Naive thymus-derived CD8-positive, alpha-beta T cell (primary cell): ENCODE measurements at places on chromosomes 7 and 10.
A peak's percentile ranks its signal among the peaks of the same experiment; 100 is the strongest.

DNA sequence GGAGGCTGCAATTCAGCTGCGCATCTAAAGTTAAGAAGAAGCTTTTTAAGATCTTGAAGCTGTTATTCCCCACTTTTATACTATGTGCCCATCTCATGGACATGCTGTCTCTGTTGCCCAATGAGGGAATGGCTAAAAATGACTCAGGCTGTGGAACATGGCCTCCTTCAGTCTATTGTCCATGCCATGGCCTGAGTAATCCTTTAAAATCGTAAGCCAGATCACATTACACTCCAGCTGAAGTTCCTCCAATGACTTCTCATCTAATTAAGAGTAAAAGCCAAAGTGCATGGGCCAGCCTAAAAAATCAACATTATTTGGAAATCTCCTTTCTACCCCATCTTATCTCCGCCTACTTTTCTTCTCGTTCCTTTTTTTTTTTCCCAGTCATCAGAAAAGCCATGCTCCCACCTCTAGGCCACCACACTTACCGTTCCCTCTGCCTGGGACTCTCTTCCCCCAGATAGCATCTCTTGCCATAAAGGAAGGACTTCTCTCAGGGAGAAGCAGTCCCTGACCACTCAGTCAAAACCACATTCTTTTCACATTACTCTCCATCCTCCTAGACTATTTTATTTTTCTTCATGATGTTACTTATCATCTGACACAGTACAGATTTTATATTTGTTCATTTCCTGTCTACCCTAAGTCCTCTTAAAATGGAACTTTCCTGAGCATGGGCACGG lies 337.4 kb downstream of the PRPF18 start:
- no peak for DNase-seq

DNA sequence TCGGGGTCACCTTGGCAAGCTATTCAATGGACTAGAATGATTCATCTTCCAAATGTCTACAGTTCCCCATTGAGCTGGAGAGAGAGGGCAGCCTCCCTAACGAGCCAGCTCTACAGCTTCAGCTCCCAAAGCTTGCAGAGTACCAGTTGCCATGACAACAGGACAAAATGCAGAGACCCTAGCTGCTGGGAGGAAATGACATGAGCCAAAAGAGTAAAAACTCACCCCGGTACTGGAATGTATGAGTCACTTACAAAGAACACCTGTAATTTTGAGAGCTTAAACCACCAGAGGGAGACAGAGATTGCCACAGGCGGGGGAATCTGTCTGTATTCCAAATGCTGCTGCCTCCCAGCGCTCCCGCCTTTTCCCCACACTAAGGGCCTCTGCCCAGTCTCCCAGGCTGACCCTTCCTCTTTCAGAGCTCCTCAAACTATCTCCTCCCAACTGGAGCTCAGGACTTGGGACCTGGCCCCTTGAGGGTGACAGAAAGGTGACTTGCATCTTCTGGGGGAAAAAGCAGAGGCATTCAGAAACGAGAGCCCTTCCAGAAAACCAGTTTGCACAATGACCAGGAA lies 95.5 kb downstream of the CUL2 start:
- DNase-seq: no peak

DNA sequence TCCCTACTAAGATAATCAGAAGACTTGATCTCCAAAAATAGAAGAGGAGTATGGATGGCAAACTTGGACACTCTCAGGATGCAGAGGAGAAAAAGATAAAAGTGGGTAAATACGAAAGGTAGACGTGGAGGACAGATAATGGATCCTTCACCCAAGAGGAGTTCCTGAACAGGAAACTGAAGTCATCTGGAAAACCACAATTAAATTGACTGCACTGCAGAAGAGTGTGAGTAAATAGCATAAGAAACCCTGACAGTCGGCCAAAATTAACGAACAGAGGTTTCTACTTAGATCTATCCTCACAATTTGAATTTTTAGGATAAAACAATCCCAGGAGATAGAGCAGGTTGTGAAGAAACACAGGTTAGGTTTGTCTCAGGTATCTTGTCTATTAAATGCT lies 70.5 kb downstream of the SDK1 start:
- DNase-seq: no peak

DNA sequence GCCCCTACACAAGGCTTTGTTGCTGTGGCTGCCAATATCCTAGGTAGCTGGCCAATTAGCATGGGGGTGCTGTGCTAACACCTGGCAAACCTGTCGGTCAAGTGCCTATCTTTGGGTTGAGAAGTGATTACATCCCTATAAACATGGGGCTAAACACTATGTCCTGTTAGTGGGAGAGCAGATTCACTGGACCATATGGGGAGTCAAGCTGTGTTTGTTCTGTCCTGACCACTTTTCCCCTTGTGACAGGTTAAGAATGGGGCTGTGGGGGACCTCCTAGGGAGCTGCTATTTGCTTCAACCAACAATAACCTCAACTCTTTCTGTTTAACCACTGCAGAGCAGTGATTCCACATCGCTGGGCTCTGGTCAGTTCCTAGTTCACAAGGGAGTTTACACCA lies 151.5 kb upstream of the AOAH start:
- DNase-seq: no peak

DNA sequence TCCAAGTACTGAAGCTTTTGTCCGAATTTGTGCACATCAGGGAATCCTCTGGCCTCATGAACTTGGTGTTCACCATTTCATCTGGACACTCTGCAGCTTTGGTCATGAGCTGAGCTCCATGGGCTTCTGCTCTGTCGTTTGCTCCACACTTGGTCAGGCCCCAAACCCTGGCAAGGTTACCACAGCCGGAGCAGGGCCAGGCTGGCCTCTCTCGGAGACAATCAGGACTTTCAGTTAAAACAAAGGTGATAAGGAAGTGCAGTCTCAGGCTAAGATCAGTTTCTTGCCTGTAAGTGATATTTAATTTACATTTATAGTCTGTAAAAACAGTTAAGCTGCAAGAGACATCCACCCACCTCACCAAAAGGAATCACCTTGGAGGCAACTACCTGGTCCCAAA lies 558.9 kb downstream of the PARD3 start:
- DNase-seq: no peak

DNA sequence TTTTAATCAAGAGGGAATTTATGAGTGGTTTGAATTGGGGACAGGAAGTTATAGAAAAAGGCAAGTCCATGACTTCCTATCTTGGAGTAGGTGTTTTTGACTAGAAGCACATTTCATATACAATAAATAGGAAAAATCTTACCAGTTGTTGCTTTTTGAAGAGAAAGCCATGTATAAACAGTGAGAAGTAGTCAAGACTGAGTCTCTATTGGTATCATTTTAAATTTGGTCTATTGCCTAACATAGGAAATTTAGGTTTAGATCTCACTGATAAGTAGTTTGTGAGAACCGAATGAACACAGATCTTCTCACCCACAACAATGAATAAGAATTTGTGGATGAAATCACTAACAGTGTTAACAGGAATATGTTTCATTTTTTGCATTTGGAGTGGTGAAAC lies 387.2 kb downstream of the BBS9 start:
- DNase-seq: no peak

DNA sequence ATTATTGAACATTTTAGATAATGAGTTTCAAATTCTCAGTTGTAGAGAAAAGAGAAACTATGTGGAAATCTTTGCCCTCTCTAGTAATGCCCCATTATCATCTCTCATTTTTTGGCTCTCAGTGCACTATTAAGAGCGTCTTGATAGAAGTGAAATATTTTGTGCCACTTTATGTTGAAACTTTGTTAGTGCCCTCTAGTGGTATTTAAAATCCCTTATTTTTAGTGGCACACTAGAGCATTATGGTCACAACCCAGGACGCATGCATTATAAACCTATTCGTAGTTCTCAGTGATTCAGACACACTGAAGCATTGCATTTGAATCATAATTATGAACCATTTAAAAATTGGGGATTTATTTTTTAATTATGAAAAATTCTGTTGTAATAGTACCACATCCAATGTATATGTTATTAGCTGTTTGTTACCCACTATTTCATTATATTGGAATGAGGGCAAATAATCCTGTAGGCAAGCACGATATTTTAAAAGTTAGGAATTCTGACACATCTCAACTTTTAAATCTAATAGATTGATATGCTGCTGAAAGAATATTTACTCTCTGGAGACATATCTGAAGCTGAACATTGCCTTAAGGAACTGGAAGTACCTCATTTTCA lies 21.9 kb downstream of the PDCD4 start:
- DNase-seq: peak; percentile 72

DNA sequence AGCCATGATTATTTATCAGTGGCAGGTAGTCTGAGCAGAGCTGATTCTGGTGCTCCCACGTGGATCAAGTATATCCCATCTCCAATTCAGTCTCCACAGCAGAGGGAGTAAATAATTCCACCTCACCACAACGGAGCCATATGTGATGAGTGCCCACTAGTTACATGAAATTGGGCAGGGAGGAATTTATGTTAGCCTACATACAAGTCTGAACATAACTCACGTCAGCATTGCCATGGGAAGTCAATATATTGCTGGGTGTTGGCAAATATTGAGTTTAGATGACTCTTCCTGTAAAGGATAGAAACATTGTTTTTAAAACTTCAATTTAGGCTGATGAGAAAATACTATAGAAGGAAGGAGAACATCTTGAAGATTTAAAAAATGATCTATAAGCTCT lies 269.0 kb upstream of the BMPER start:
- DNase-seq: no peak

DNA sequence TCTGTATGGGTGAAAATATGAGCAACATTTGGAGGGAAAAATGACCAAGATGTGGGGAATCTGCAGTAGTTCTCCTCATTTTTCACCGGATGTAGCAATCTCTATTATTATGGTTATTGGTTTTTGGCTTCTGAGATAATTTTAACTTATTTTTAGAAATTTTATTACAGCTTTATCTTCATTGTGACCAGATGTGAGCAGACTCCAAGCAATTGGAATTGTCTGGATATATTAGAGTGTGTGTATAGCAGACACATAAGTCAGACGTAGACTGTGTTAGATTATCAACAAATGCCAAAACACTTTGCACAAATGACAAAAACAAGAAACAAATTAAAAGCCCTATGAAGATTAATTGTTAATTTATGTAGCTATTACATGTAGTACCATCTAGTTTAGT lies 249.1 kb downstream of the DNAJB9 start:
- DNase-seq: no peak

GRCh38 chr7:144826208-144826607 lies 9.6 kb downstream of the TPK1 start:
- DNase-seq: no peak

- no peak for DNase-seq
These were observed 297.3 kb upstream of the PRKCQ start for GRCh38 chr10:6877336-6877721.

- no peak for DNase-seq
These were observed 143.8 kb downstream of the KCNMA1 start for GRCh38 chr10:77493851-77494261.

- DNase-seq: peak; percentile 35
These were observed 759 bp downstream of the NUDT1 start for GRCh38 chr7:2242541-2243429.

GRCh38 chr7:110397927-110398660 lies 692.8 kb upstream of the LRRN3 start:
- DNase-seq: no peak

DNA sequence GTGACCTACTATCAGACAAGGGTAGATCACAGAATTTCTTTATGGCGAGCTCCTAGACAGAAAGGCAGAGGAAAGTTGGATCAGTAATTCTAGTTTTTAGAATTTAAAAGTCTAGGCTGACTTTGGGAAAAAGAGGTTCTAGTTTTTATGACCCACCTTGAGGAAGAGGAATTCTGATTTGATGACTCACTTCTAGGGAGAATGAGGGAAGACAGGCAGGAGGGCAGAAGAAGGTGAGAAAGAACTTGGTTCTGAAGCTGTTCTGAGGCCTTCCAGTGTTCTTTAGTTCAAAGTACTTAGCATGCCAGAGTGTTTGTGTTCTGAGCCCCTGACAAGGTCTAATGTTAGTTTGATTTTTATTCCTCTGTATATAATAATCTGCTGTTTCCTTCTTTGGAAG lies 97.2 kb downstream of the PODXL start:
- DNase-seq: no peak

GRCh38 chr10:62166331-62167131 lies 102.1 kb downstream of the RTKN2 start:
- DNase-seq: no peak

DNA sequence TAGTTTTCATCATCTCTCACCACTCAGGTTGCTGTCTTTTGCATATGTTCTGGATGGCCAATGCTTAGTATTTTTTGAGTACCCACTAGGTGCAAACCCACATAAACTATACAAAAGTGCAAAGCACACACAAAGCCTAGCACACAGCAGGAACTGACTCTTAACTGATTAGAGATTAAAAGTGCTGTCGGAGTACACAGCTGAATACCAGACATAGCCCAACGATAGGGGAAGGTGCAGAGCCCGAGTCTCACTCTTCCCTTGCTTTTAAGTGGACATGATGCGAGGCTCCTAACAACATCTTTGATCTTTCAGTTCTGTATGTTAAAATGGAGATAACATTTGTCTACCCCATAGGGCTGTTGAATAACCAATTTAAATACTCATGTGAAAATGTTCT lies 90.8 kb downstream of the DPY19L1 start:
- DNase-seq: no peak

- no peak for DNase-seq
These were observed 372.1 kb upstream of the MKI67 start for GRCh38 chr10:128498378-128498730.

GRCh38 chr10:5317547-5318107 lies 47.1 kb upstream of the UCN3 start:
- peak; percentile 63 for DNase-seq

- DNase-seq: no peak
These were observed 67.5 kb upstream of the MDFIC start for GRCh38 chr7:114854369-114854768.

- DNase-seq: no peak
These were observed 486.3 kb upstream of the PCDH15 start for GRCh38 chr10:55287346-55287745.

DNA sequence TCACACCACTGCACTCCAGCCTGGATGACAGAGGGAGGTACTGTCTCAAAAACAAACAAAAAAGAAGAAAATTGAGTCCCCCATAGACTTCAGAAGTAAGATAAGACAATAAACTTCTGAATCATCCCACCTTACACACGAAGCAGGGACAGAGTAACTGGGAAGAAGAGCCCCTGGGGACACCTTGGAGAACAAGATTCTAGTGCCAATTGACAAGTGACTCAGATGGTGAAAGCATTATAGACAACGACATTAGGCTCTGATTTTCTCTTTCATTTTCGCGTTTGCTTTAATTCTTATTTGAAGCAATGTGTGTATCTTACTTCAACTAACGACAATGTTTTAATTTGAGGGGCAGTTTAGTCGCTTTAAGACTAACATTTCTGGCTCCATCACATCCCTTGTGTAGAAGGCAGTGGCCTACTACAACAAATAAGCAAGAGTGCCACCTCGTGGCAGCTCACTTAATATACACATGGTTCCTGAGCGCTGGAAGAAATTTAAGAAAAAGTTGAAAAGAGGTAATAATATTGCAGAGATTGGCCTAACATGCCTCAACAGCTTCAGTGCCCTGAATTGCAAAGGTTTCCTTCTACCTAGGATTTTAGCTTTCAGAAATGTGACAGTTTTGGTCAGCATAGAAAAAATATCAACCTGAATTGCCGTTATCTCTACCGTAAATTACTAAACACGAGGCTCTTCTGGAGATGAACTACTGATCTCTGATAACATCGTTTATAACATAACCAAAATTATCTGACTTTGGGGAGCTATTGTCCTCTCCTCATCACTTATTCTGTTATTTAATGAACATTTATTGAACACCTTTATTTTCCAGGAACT lies 36.7 kb downstream of the ASNS start:
- DNase-seq: peak; percentile 38

- no peak for DNase-seq
These were observed 115.9 kb upstream of the MEOX2 start for GRCh38 chr7:15802425-15802824.
